ENCODE measurements at places on chromosomes 2 and 18.
A peak's percentile ranks its signal among the peaks of the same experiment; 100 is the strongest.

- no peak for DNase-seq
Observed at GRCh38 chr2:45191146-45191863, 182.1 kb upstream of the SIX2 start.

DNA sequence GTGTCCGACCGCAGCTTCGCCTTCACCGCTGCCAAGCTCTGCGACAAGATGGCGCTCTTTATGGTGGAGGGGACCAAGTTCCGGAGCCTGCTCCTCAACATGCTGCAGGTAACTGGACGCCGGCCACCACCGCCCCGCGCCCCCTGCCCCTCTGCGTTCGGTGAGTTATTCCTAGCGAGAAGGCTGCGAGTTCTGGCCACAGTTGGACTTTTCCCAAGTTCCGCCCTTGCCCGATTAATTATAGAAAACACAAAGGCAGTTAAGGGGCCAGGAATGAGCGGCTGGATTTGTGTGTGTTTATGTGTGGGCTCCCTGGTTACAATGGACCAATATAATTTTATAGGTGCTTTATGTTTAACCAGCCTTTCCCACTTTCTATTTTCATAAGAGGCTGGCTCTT lies 189.2 kb downstream of the SMAD7 start:
- no peak for DNase-seq

DNA sequence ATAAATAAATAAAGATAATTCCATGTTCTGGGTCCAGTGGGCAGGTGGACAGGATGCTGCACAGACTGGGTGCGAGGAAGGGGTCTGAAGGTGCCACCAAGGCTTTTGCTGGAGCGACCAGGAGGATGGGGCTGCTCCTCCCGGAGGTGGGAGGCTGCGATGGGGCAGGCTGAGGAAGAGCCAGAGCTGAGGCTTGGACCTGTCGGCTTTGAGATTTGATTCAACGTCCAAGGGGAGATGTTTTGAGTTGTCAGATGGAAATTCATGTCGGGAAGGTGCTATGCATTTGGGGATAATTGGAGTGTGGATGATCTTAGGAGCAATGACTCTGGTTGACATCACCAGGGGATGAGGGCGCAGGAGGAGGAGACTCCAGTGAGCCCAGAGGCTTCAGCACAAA lies 11.7 kb downstream of the ALLC start:
- DNase-seq: no peak

DNA sequence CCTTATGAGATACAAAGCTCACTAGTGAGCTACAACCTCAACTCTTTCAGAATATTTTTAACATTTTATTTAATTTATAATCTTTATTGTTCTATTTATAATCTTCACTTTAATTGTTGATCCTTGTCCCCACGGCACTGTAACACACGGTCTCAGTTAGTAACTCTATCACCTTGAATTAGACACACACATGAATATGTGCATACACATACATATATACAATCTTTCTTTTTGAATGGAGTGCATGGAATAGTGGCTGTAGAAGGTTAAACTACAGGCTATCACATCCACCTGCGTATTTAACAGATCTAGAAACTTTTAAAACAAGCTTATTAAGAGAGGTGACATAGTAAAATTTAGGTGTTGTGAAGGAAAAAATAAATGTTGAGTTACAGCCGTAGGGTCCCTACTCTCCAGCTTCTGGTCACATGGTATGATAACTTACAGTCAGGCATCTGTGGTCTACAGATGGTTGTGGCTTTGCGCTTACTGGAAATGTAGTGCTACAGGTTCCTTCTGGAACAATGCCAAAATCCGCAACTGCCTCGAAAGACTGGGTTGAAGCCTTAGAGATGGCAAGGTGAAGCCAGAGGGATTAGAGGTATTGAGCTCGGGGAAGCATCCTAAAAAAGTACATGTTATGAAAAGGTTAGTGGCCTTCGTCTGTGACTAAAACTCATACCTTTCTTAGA lies 1324.1 kb upstream of the SLC39A10 start:
- no peak for DNase-seq

DNA sequence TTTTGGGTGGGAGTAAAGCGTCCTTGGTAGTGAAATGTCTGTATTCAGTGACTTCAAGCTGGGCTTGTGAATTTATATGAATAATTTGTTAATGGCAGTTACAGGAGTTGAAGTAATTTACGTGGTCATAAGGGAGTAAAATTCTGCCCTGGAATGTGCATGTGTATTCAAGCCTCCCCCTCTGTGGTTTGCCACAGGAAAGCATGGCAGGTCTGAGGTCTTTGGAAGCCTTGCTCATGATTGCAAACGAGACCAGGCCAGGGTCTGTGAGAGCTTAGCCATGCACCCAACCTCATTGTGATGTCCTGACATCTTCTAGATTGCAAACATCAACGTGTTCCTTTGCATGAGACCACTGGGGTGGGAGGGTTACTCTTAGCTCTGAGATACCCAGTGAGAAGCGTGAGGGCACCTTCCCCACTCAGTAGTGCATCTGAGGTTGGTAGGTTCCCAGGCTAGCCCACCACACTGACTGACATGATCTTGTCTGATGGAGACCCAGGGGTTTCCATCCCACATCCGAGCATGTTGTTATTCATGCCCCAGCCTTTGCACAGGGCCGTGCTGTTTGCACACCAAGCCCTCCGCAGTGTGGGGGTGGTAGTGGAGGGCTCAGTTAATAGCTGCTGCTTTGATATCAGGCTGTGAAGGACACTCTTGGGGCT lies 216.5 kb downstream of the KLHL29 start:
- DNase-seq: peak; percentile 37
